GM10248 (cell line): ENCODE measurements at places on chromosomes 7 and 10.

DNA sequence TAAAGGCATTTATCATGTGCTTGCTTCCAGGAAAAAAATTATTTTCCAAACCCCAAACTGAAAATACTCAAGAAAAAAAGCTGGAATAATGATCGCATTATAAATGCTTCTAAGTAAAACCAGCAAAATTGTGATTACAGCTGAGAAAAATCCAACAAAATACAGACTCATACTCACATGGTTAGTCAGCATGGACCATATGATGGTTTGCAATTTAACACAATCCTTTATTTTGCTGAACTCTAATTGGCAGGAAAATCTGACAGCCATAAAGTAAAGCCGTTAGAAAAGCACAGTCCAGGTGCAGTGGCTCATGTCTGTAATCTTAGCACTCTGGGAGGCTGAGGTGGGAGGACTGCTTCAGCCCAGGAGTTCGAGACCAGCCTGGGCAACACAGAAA is 59.6 kb downstream of the BRI3 start:
- no peak for DNase-seq

DNA sequence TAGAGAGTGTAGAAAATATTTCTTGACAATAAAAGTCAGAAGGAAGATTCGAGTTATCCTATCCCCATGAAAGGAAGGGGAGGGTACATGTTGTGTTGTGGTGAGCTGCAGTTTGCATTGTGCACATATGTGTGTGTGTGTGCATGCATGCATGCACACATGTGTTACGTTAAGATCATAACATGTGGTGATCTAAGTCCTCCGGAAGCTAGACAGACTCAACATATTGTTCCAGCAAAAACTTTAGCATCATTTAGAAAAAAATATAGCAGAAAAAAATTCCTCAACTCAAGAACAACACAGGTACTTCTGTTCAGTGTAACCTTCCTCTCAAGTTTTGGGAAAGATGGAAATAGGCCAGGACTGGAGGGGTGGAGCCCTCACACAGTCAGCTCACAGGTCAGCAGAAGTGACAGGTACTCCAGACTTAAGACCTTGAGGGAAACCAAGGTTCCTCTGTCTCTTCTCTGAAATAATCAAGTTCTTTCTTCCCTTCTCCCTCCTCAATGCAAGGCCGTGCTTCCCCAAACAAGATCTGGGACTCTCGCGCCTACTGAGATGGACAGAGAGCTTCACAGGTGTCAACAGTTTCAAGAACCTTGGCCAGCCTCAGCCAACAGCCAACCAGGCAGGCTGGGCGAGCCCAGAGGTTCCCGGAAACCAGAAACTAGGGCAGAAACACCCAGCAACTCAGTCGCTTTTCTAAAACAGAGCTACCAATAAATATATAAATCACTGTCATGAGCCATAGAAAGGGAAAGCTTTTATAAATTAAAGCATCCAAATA is 205.2 kb downstream of the FAM107B start:
- DNase-seq: no peak

- DNase-seq: no peak
Observed at GRCh38 chr10:133012573-133013359, 70.4 kb upstream of the CFAP46 start.

GRCh38 chr10:43373461-43373860 is 2.0 kb downstream of the FXYD4 start:
- DNase-seq: no peak

DNA sequence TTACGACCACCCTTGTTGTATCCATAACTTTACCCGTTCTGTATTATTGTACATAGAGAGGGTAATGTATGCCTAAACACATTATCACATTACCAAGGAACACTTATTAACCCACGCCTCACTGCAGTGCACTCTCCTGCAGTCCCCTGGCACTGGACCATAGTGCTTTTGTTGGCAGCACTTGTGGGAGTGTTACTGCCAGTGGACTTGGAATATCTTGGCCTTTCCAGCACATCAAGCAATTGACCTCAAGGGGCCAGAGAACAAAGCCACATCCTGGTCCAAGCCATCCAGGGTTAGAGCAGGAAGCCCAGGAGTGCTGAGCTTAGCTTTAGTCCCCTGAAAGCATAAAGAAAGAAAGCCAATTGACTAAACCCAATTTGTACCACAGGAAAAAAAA is 304.2 kb downstream of the PCDH15 start:
- DNase-seq: no peak

DNA sequence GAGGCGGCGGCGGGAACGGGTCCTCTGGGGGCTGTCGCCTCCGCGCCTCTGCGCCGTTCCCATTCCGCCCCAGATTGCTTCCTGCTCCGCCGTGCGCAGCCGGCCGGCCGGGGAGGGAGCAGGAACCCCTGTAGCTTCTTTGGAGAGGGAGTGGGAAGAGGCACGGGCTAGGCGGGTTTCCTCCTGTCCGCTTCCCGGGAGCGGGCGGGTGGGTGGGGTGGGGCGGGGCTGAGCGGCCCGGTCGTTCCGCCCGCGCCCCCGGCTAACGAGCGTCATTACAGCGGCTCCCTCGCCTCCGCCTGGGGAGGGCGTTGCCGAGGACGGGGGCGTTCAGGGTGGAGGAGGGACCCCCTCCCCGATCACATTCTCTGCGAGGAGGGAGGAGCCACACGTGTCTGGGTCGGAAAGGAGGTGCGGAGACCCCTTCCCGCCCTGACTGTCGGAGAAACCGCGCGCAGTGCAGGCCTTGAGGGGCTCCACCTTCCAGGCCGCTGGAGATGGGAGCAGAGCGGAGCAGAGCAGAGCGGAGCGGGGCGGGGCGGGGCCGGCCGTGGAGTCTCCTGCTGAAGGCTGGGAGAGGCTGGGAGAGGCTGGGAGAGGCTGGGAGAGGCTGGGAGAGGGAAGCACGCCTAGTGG is 39.7 kb downstream of the AGAP3 start:
- DNase-seq: no peak

DNA sequence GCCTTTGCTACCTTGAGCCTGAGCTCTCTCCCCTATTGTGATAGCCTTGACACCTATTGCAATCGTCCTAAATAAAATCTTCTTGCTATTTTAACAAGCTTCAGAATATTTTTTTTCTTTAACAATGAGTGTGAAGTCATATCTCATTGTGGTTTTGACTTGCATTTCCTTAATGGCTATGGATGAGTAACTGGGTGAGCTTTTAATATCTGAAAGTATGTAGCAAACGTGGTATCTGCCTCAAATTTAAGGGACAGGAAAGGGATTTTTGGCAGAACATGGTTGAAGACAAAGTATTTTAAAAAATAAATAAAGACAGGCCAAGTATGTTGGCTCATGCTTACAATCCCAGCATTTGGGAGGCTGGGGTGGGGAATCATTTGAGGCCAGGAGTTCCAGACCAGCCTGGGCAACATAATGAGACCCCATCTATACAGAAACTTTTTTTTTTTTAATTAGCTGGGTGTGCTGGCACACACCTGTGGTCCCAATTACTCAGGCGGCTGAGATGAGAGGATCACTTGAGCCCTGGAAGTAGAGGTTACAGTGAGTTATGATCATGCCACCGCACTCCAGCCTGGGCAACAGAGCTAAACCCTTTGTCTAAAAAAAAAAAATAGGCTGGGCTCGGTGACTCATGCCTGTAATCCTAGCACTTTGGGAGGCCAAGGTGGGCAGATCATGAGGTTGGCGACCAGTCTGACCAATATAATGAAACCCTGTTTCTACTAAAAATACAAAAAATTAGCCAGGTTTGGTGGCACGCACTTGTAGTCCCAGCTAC is 319.3 kb upstream of the NRP1 start:
- no peak for DNase-seq
